ENCODE measurements at places on chromosomes 3 and 15.

DNA sequence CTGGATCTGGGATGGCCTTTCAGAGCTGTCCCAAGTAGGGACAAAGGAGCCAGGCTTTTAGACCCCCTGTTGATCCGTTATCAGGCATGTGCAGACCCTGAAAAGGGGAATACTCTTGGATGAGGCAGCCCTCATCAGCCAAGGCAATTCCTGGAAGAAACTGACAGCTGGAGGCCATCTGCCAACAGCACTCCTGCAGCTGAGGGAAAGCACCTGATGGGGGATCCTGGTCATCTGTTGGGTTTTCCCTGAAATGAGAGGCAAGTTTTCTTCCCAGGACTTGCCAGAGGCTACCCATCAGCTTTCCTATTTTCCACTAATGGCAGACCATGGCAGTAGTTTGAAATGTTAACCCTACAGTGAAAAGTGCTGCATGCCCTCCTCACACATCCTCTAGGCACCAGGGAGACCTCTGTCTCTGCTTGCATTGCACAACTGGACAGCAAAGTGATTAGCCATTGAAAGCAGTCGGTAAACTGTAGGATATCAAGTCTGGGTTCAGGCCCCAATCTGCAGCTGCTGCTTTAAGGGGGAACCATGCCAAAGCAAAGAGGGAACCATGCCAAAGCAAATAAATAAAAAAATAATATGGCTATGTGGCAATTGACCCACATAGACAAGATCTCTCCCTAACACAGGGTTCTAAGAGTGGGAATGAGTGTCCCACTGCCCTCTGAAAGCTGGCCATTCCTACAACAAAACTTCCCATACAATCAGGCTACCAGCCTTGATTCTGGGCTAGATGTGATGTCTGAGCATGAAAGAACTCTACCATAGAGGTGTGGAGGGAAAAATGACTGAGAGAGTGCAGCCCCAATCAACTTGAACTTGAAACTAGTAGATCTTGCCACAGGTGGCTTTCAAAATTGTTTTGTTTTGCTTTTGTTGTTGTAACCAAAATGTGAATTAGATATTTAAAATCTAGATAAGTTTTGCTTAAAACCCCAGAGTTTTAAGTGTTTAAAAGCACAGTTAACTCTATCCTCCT is 232.0 kb upstream of the STT3B start:
- DNase-seq = no peak

GRCh38 chr15:68204776-68205557 is at the start of gene CALML4:
TSS of gene CALML4 (minus strand) at chr15:68205332. CDS start at chr15:68205247, 85 bp downstream.
- no peak for DNase-seq

- peak; percentile 88 for DNase-seq
Measured at GRCh38 chr15:38564557-38565286, at the start of gene RASGRP1. TSS of gene RASGRP1 (minus strand) at chr15:38564814. CDS start at chr15:38564628, 186 bp downstream.

GRCh38 chr3:12556690-12557472 is at the start of gene MKRN2:
TSS of gene MKRN2 (plus strand) at chr3:12557087. CDS start at chr3:12557151, 64 bp downstream.
- DNase-seq = peak; percentile 83

DNA sequence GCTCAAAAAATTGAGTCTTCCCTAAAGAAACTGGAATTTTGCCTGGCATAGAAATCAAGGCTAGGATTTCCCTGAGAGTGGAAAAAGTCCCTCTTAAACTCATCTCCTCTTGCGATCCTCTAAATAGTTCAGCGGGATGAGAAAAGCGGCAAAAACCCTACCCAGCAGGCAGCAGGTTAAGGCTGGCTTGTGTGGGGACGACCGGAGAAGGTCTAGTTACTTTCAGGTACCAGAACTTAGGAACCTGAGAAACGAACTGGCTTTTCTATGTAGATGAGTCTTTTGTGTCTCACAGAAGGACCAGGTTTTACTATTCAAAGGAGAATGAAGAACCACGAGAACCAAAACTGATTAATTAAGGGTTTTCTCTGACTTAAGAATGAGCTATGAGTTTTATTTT is 523.7 kb upstream of the TGFBR2 start:
- DNase-seq = no peak

DNA sequence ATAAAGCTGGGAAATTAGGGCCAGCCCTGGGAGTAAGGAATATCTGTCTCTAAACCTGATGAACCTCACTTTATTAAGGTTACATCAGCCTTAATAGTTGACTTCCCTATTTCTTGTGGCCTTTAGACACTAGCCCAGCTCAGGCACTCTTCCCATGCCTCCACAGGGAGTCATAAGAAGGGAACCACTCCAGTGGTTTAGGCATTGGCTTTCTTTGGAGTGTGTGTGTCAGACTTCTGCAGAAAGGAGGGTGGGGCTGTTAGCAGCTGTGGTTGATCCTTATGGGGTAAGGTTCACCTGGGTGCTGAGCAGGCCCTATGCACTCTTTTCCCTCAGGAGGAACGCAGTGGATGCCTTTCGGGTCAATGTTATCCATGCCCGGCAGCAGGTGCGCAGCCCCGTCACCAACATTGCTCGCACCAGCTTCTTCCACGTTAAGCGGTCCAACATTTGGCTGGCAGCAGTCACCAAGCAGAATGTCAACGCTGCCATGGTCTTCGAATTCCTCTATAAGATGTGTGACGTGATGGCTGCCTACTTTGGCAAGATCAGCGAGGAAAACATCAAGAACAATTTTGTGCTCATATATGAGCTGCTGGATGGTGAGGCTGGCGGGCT is 4.0 kb downstream of the AP2M1 start:
- no peak for DNase-seq

- DNase-seq = no peak
Measured at GRCh38 chr3:45781271-45781670, 15.1 kb downstream of the SLC6A20 start.

DNA sequence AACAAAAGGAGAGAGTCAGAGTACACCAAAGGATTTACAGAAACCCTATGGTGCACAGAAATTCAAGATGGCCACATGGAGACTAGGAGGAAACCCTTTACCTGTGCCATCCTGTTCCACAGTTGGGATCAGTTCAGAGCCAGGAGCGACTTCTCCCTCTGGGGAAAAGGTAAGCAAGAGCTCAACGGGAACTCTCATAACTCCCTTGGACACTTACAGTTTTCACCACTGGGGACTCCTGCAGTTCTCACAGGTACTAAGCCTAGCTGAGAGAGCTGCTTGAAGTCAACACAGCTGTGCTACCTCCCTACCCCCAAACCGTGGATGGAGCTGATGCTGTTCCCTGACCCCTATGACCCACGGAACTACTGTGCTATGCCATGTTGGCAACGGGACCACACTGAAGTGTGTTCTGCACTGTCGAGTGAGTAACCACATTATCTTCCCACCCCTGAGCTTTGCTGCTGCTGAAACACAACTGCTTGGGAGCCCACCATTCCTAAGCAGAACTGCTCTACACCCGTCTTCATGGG is 606.8 kb downstream of the GBE1 start:
- DNase-seq = no peak
